ENCODE measurements at places on chromosomes 16 and 17.

DNA sequence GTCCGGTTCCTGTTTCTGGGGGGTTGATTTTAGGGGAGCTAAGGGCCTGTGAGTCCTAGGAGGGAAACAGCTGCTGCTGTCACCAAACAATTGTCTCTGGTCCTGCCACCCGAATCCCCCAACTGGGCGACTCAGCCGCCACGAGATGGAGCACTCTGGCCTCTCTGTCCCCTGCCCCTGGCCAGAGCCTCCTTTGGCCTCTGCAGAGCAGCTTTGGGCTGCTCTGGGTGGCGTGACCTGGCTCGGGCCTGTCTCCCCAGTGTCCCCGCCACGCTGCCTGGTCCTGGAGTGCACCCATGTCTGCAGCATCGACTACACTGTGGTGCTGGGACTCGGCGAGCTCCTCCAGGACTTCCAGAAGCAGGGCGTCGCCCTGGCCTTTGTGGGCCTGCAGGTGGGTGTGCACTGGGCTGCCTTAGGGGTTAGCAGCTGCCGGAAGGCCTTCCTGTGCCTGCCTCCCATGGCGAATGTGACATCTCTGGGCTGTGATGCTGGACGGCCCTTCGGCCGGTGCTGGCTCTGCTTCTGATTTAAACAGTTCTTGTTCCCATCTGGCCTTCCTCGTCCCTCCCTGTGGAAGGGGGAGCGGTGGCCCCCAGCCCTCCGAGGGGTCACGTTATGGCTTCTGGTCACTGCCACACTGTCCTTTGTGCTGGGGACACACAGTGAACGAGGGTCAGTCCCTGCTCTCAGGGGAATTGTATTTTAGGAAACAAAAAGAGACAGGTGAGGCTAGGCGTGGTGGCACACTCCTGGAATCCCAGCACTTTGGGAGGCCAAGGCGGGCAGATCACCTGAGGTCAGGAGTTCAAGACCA is 11.6 kb upstream of the RNF213 start:
- no peak for DNase-seq

DNA sequence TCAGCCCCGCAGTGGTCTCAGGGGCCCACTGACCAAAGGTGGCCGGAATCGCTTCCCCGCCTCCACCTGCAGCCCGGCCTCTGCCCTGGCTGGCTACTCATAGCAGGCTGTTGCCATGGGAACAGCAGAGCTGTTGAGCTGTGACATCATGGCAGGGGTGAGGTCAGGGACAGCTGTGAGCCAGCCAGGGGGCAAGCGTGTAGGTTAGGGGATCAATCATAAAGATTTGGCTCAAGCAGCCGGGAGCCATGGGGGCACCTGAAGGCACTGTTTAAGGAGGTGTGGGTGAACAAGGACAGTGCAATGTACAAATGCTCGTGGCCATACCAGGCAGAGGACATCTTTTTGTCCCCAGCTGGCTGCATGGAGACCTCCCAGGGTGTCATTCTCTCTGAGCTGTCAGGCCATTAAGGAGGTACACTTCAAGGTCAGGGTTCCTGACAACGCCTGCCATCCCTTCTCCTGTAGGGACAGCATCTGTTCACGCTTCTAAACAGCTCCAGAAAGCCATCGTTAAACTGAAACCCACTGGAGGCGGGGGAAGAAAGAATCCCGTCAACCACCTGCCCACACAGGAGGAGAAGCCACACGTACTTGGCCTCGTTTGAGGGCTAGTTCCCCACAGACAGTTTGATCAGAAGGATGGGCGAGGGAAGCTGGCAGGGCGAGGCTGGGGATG is at the start of gene CEP295NL:
TSS of gene CEP295NL (minus strand) at position 101 of the 679 bp plus-strand sequence. CDS start 1,373 bp downstream, outside the sequence.
- DNase-seq = no peak

DNA sequence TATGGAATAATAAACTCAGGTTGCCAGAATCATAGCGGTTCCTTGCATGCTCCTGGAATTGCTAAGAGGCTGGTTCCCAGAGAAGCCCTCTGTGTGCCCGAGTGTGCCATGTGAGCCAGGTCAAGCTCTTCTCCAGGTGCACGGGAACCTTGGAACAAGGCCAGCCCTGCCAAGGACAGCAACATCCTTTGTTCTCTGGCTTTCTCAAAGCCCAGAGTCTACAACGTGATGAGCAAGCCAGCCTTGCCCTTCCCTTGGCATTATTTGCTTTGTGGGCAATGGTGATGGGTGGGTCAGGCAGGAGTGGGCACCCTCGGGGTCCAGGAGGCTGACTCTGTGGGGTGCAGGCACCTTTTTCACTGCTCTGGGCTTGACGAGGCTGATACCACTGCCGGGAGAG is 14.2 kb upstream of the SEC14L1 start:
- DNase-seq = no peak

- no peak for DNase-seq
These were observed 28.1 kb downstream of the HEATR3 start for GRCh38 chr16:50093607-50094539.

DNA sequence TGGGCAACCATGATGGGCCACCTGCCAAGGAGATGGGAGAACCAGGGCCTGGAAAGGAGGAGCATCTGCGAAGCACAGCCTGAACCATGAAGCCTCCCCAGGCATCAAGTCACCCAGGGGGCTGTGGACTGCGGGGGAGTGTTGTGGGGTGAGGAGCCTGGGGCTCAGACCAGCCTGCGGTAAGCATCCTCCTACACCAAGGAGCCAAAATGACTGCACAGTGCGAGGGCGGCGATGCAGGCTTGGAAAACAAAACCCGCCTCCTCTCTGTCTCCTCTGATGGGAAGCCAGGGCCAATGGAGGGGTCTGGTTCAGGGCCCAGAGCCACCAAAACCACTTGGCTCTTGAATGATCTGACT is 18.1 kb upstream of the MAF start:
- DNase-seq = peak; percentile 65

All from stimulated activated CD4-positive, alpha-beta T cell treated with anti-CD3 and anti-CD28 coated beads, Interleukin-4, amount 100 ng/mL, for 48 hours (primary cell).